ENCODE measurements at places on chromosomes 1 and 21. TPM values are rescaled to one million over a fixed set of nuclear protein-coding genes. Genes with fewer than 3 reads are reported as not detected.

Gene AMY1B
- not detected for total RNA-seq

Gene FBLIM1
- 17.3 TPM for total RNA-seq

Gene ZDHHC18
- 4.6 TPM for total RNA-seq

Gene CGN
- under 0.01 TPM for total RNA-seq

Gene CAPN2
- 488 TPM for total RNA-seq

Gene DCDC2B
- total RNA-seq, result not detected

Gene DTL
- 0.26 TPM for total RNA-seq

Gene DMRTA2
- not detected for total RNA-seq

Gene COX20
- 14.9 TPM for total RNA-seq

Data from fibroblast of lung (primary cell).